Stimulated activated CD8-positive, alpha-beta memory T cell treated with anti-CD3 and anti-CD28 coated beads, Interleukin-2, amount 100 ng/mL, for 1 hour (primary cell): ENCODE measurements at places on chromosomes 16 and 17.
A peak's percentile ranks its signal among the peaks of the same experiment; 100 is the strongest.

DNA sequence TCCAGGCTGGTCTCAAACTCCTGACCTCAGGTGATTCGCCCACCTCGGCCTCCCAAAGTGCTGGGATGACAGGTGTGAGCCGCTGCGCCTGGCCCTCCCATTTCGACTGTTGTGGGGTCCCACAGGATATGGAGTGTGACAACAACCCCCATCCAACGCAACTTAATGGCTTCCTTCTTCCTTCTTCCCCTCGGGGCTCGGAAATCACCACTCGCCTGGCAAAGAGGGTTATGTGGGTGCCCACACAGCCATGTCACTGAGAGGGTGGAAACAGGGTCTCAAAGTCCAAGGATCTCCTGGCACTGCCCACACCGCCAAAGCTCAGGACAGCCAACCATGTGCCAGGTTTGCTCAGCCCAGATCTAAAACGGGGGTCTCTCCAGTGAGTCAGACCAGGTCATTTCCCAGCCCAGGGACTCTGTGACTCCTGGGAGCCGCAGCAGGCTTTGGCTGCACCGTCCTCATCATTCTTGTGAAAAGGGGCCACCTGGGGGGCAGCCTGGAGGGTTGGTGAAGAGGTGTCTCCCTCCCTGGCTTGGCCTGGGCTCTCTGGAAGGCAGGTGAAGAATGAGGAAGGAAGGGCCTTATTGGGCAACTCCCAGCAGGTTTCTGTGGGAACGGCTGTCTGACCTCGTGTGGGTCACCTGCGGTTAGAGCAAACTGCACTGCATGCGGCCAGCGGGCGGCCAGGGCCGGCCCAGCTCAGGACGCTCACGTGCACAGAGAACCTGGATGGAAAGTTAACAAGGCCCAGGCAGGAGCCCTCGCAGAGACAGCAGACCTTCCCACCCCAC, 25.3 kb upstream of the LITAF start:
- no peak for DNase-seq

DNA sequence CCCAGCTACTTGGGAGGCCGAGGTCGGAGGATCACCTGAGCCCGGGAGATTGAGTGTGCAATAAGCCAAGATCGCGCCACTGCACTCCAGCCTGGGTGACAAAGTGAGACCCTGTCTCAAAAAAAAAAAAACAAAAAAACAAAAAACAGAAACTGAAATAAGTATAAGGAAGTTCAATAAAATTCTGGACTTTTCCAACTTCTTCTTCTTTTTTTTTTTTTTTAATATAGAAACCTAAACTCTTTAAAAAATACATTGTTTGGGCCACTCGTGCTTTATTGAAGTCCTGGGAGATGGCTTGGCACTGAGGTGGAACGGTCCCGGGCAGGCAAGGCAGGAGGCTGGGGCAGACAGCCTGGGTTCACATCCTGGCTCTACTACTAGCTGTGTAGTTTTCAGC, 36.8 kb downstream of the KATNIP start:
- no peak for DNase-seq

- no peak for DNase-seq
Observed at GRCh38 chr17:17309356-17309755, 6.2 kb downstream of the NT5M start.

DNA sequence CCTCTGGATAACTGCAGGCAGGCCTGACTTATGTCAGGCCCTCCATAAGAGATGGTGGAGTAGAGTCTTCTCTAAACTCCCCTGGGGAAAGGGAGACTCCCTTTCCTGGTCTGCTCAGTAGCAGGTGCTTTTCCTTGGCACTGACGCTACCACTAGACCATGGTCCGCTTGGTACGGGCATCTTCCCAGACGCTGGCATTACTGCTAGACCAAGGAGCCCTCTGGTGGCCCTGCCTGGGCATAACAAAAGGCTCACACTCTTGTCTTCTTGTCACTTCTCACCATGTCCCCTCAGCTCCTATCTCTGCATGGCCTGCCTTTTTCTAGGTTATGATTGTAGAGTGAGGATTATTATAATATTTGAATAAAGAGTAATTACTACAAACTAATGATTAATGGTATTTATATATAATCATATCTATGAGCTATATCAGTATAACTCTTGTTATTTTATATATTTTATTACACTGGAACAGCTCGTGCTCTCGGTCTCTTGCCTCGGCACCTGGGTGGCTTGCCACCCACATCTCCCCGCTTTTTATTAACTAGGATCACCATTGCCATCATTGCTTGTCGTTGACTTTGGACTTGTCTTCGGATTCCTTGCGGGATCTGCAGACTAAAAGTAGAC, 59.8 kb upstream of the ARL4D start:
- DNase-seq = peak; percentile 28

DNA sequence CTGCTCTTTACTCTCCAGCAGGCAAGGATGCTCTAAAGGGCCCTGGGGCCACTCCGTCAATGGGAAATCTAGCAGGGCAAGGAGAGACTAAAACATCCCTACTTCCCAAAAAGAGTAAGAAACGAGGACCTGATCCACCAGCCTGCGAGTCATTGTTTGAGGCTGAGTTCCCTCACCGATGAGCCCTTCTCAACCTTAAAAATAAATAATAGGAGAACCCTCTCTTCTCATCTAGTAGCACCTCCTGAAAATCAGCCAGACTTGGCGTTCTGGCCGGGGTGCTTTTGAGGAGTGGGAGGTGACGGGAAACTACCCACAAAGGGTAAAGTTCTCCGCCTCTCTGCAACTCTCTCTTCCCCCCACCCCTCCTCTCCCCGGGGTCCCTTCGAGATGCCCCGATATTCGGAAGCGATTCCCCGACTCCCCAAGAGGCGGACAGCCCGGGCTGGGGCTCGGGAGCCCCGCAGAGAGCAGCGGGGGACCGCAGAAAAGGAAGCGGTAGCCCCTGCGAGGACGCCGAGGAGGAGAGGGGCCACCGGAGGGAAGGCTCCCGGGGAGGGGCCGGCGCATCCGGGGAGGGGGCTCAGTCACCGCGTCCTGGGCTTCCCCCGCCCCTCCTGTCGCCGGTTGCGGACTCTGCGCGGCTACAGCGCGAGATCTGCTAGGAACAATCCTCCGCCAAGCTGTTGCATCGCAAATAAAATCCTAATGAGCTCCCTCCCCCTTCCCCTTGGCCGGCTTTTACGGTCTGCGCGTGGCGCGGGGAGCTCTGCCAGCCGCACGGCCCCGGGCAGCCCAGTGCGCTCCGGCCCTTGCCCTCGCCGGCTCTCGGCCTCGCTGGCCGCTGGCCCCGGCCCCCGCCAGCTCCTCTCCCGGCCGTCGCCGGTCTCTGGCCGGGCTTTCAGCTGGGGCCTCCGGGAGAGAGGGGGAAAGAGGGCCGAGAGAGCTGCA, 1.3 kb downstream of the HOXB9 start:
- DNase-seq = no peak

- no peak for DNase-seq
Observed at GRCh38 chr16:77816293-77816692, 27.9 kb downstream of the VAT1L start.

DNA sequence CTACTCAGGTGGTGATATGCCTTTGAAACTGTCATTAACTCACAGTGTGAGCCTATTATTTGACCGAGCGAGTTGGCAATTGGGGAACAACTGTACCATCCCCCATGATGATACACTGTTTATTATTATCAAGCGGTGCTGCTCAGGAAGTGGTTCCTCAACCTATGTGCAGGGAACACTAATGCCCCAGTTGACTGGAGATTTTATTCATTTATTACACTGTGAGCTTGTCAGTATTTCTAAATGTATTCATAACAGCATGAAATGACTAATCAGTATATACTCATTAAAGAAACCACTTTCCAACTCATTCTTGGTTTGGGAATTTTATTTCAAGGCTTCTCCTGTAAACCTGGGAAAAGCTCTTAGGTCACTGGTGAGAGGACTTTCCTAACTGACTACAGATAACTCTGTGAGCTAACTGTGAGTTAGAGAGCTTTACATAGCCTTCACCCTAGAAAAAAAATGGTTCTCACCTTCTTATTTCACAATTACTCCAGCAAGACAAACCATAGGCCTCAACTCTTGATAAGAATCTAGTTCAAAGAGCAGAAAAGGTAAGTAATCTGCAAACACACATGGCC, 42.4 kb downstream of the NXPH3 start:
- DNase-seq = no peak

GRCh38 chr16:57946181-57946801, 24.6 kb downstream of the CNGB1 start:
- no peak for DNase-seq

GRCh38 chr17:66115246-66115645, 76.7 kb downstream of the CEP112 start:
- no peak for DNase-seq

- no peak for DNase-seq
Observed at GRCh38 chr17:56425483-56425882, 168.0 kb upstream of the NOG start.

DNA sequence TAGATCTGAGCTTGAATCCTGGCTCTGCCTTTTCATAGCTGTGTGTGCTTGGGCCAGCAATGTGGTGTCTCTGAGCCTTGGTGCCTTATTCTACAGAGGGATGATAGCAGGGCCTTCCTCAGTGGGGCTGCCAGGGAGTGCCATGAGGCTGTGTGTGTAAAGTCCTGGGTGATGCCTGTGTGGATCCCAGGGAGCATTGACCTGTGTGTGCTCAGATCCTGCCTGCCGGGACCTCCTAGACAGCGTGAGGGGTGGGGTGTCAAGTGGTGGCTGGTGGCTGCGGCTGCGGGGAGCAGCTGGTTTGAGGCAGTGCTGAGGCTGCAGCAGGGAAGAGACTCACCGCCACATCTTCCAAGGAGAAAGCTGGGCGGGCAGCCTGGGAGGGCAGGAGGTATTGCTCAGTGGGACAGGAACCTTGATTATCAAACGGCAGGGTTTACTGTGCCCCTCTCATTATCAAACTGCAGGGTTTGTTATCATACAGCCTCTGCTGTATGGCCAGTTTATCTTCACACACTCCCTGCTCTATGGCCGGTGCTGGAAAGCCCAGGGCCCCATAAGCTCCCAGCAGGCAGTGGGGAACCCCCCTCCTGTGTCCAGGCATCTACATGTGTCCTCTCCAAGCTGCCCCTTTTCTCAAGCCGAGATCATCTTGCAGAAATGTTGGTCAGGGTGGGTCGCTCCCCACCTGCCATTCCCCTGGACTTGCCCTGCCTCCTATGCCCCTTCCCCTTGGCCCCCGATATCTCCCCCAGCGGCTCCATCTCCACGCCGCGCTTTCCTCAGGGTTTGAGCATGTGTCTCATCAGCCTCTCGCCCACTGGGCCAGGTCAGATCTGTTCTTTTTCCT, 3.1 kb upstream of the ADCY7 start:
- no peak for DNase-seq

DNA sequence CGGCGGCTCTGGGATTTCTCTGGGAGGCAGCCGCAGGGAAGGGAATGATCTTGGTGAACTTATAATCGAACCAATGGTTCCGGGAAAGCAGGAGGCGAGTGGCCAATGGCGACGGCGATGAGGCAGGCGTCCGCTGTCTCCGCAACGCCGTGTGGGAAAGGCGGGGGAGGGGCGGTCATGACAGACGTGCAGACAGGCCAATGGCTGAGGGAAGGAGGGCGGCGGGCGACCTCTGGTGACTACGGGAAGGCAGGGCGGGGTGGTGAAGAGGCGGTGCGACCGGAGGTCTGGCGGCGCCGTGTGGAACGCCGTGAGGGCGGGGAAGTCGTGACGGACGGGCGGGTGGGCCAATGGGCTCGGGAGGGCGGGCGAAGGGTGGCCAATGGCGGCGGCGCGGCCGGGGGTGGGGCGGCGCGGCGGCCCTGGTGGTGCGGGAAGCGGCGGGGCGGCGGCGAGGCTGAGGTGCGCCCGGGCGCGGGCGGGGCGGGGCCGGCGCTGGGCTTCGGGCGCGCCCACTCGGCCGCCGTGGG, at the start of gene RAB40C:
TSS of gene RAB40C (plus strand) at position 409 of the 530 bp plus-strand sequence. CDS start 226 bp downstream, outside the sequence.
- DNase-seq = peak; percentile 96

- no peak for DNase-seq
Observed at GRCh38 chr16:71259086-71259485, 28.6 kb upstream of the HYDIN start.

- no peak for DNase-seq
Observed at GRCh38 chr17:2253362-2253761, 50.2 kb downstream of the SMG6 start.

- peak; percentile 6 for DNase-seq
Observed at GRCh38 chr16:48117217-48118105, 38.3 kb downstream of the ABCC12 start.

GRCh38 chr17:31570951-31571892, 179.7 kb downstream of the RAB11FIP4 start:
- DNase-seq = no peak

- no peak for DNase-seq
Observed at GRCh38 chr17:51860954-51861561, 297.5 kb downstream of the CA10 start.

- no peak for DNase-seq
Observed at GRCh38 chr16:54490112-54490488, 203.5 kb upstream of the IRX3 start.

DNA sequence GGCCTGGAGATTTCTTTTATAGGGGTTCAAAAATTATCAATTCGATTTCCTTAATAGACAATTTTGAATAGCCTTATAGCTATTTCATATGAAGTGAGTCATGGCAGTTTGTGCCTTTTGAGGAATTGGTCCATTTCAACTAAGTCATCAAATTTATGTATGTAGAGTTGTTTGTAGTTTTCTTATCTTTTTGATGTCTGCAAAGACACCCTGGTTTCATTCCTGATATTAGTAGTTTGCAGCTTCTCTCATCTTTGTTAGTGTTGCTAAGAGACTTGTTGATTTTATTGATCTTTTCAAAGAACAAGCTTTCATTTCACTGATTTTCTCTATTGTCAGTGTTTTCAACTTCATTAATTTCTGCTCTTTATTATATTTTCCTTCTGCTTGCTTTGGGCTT, 44.2 kb downstream of the N4BP1 start:
- DNase-seq = no peak

DNA sequence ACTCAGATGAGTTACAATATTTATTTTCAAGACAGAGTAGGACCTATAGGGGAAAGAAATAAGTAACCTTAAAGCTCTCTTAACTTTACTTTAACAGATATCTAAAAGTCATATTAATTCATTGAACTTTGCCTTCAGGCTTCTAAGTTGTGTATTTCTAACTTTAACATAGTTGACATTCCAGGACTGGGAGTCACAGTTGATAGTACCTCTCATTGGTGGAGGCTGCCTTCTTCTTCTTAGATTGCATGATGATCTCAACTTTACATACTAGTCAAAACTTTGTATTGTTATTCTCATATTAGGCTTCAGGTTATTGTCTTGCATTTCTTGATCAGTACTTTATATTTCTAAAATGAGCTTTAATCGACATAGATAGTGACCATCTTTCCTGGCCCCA, 350.1 kb upstream of the KIF2B start:
- no peak for DNase-seq

- DNase-seq = no peak
Observed at GRCh38 chr17:77164483-77165091, 23.8 kb downstream of the SEC14L1 start.

DNA sequence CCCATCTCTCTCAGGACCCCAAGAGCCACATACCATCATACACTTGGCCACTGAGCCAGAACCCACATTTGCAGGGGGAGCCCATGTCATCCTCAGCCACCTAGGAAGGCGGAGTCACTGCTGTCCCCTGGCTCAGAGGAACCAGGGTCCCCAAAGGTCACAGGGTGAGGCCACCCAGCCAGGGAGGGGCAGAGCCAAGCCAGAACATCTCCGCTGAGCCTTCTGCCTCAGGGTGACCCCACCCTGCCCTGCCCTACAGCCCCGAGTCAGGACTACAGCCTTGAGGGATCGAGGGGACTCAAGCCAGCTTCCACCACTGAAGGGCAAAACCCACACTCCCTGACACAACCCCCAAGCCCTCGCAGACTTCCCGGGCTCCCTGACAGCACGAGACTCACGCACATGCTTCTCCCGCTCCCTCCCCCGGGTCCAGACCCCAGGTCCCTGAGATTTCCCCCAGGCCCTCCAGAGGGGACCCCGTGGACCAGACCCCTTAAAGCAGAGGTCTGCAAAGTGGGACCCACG, 17.4 kb downstream of the PIEZO1 start:
- no peak for DNase-seq
